ENCODE measurements at places on chromosomes 12 and 14. TPM values are rescaled to one million over a fixed set of nuclear protein-coding genes. Genes with fewer than 3 reads are reported as not detected.

CSRNP2 gene
- 37.1 TPM for total RNA-seq

RNASE3 gene
- total RNA-seq = not detected

OR11H6 gene
- total RNA-seq = not detected

ANO2 gene
- 0.23 TPM for total RNA-seq

KRT78 gene
- total RNA-seq = not detected

HSPA2 gene
- total RNA-seq = 33.0 TPM

LALBA gene
- not detected for total RNA-seq

FSCB gene
- total RNA-seq = 0.14 TPM

SERPINA12 gene
- total RNA-seq = not detected

PRB2 gene
- total RNA-seq = not detected

CFAP54 gene
- total RNA-seq = 1.4 TPM

CMKLR1 gene
- total RNA-seq = 0.28 TPM

HELB gene
- total RNA-seq = 4.5 TPM

TBPL2 gene
- total RNA-seq = not detected

RNASE1 gene
- total RNA-seq = 0.30 TPM

LRRIQ1 gene
- total RNA-seq = 0.69 TPM

RNASE7 gene
- not detected for total RNA-seq

TROAP gene
- 0.89 TPM for total RNA-seq

GPRC5D gene
- total RNA-seq = not detected

SNAPC1 gene
- total RNA-seq = 23.8 TPM

STAT2 gene
- total RNA-seq = 173 TPM

GALNT16 gene
- total RNA-seq = 2.1 TPM

A2M gene
- total RNA-seq = not detected

PDE6H gene
- not detected for total RNA-seq

B3GNT4 gene
- total RNA-seq = 0.65 TPM

AGAP2 gene
- 0.30 TPM for total RNA-seq

SIX1 gene
- 0.05 TPM for total RNA-seq

POTEG gene
- not detected for total RNA-seq

ATP2B1 gene
- total RNA-seq = 90.9 TPM

KRT71 gene
- total RNA-seq = not detected

FIGNL2 gene
- 0.09 TPM for total RNA-seq

CDH24 gene
- total RNA-seq = 9.7 TPM

MPHOSPH9 gene
- 46.3 TPM for total RNA-seq

ITPR2 gene
- 98.6 TPM for total RNA-seq

ZNF641 gene
- 10.2 TPM for total RNA-seq

ETNK1 gene
- total RNA-seq = 46.1 TPM

SMIM41 gene
- 0.23 TPM for total RNA-seq

FOXA1 gene
- not detected for total RNA-seq

FAIM2 gene
- total RNA-seq = 0.65 TPM

NOVA1 gene
- under 0.01 TPM for total RNA-seq

CAPZA3 gene
- total RNA-seq = not detected

ITGA7 gene
- total RNA-seq = 23.6 TPM

HCAR3 gene
- total RNA-seq = not detected

PA2G4 gene
- 93.5 TPM for total RNA-seq

ADAMTS20 gene
- 0.14 TPM for total RNA-seq

PPM1H gene
- 1.2 TPM for total RNA-seq

GALNT4 gene
- total RNA-seq = 17.3 TPM

EMP1 gene
- total RNA-seq = 3.9 TPM

IQSEC3 gene
- total RNA-seq = 0.59 TPM

C12orf42 gene
- total RNA-seq = not detected

RNASE2 gene
- not detected for total RNA-seq

LMNTD1 gene
- 0.51 TPM for total RNA-seq
